ENCODE measurements at places on chromosomes 5 and 9.

- no peak for DNase-seq
Measured at GRCh38 chr9:99044827-99045226, 60.1 kb upstream of the TGFBR1 start.

DNA sequence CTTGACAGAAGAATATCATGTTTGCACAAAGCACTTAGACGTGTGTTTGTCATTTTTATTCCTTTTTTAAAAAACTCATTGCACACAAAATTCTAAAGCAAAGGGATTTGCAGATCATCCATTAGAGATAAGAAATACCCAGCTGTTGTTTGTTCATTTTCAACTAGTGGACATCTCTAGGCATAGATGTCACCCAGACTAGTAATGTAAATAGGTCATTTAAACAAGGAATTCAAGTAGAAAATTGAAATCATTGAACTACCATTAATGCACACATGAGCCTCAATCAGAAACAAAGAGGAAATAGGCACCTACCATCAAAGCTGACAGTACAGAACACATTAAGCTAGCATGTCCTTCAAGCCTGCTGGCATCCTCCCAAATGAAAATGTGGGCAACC is 107.3 kb downstream of the OR2K2 start:
- no peak for DNase-seq

GRCh38 chr9:70392189-70392588 is 22.3 kb downstream of the KLF9 start:
- DNase-seq: no peak

- no peak for DNase-seq
Measured at GRCh38 chr5:149526845-149527590, 24.2 kb downstream of the CSNK1A1 start.

- DNase-seq: no peak
Measured at GRCh38 chr9:134144801-134145200, 8.9 kb downstream of the WDR5 start.

DNA sequence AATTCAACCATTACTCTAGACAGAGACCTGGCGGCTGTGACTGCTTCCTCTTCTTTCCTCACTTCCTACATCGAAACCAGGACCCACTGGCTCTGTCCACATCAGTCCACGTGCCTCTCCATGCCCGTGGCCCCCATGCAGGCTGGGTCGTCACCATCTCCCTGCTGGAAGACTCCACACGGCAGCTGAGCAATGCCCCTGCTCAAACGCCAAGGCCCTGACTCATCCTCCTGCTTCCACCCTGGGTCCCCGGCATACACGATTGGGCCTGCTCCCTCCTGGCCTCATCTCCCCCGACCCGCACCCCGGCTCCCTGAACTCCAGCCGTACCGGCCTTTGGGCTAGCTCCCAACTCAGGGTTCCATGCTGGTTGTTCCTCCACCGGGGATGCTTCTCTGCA is 67.2 kb upstream of the IER5L start:
- DNase-seq: no peak

DNA sequence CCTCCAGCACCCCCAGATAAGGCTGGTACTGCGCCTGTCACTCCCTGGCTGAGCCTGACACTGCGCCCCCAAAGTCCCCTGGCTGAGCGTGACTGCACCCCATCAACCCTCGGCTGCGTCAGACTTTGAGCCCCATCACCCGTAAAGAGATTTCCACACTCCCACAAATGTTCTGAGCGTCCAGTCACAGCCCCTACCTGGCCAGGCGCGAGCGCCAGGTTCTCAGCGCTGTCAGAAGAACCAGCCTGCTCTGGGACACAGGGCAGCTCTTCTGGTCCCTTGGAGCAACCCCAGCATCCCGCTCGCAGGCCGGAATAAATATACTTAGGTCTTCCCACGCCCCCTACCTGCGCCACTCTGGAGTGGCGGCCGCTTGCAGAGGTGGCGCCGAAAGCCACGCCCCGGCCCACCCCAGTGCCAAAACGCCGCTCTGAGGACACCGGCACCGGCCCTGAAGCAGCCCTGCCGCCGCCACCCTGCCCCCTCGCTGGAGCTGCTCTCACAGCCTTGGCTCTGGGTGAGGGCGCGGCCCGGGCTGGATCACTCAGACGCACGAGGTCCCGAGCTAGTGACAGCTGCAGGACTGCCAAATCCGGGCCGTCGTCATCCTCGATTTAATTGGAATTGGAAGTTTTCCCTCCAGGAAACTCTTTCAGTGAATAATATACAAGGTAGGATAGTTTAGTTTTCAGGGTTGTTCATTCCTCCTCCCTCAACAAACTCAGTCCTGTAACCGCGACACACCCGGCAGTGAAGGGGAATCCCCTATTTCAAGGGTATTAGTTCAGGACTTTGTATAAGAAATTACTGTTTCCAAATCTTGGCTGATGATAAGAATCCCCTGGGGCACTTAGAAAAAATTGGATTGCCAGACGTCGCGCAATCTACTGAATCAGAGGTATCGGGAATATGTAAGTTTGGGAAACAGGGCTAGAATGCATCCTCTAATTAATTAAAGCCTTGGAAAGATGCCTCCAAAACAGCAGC is 1.2 kb upstream of the CEMIP2 start:
- peak; percentile 58 for DNase-seq

DNA sequence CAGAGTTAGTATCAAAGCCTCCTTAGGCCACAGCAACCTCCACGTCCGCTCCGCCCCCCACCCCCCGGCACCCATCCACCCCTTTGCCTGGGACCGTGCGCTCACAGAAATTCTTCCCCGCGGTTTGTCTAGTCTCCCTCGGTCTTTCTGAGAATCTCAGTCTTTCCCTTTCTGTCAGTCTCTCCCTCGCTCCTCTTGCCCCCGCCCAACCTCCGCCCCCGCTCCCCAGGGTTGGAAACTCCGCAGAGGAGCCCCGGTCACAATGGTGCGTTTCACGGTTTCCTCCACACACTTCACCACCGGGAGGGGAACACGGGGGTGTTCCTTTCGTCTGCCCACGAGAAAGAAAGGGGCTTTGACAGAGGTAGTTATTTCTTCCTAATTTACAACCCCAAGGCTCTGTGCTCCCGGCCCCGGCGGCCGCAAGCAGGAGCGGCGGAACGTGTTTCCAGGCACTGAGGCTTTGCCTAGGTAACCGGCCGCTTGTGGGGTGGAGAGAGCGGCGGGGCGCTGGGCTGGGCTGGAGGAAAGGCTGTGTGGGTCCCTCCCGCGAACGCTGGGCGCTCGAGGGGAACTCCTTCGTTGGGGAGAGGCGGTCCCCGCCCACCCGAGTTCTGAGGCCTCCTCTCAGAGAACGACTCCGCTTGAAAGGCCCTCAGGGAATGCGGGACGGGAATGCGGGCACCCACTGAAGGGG is 2.1 kb downstream of the NR4A3 start:
- DNase-seq: peak; percentile 42

- no peak for DNase-seq
Measured at GRCh38 chr5:64213011-64213410, 47.4 kb downstream of the RNF180 start.
